CD4-positive, alpha-beta T cell treated with Interferon alpha-2 for 1 hour (primary cell): ENCODE measurements at places on chromosomes 16 and 17.

- no peak for DNase-seq
These were observed 459.9 kb upstream of the MAF start for GRCh38 chr16:80060470-80060869.

DNA sequence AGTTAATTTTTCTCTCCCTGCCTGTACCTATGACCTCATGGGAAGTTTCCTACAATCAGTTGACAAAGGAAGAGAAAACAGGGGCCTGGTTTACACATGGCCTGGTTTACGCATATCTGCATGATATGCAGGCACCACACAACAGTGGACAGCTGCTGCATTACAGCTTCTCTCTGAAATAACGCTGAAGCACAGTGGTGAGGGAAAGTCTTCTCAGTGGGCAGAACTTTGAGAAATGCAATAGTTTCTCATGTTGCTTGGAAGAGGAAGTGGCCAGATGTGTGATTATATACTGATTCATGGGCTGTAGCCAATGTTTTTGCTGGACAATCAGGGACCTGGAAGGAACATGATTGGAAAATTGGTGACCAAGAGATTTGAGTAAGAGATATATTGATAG, 324.1 kb upstream of the GOT2 start:
- DNase-seq: no peak

- no peak for DNase-seq
These were observed 26.4 kb downstream of the ARHGAP17 start for GRCh38 chr16:24988593-24989338.

- peak; percentile 57 for DNase-seq
These were observed 737 bp downstream of the DHRS13 start for GRCh38 chr17:28901866-28902818.

DNA sequence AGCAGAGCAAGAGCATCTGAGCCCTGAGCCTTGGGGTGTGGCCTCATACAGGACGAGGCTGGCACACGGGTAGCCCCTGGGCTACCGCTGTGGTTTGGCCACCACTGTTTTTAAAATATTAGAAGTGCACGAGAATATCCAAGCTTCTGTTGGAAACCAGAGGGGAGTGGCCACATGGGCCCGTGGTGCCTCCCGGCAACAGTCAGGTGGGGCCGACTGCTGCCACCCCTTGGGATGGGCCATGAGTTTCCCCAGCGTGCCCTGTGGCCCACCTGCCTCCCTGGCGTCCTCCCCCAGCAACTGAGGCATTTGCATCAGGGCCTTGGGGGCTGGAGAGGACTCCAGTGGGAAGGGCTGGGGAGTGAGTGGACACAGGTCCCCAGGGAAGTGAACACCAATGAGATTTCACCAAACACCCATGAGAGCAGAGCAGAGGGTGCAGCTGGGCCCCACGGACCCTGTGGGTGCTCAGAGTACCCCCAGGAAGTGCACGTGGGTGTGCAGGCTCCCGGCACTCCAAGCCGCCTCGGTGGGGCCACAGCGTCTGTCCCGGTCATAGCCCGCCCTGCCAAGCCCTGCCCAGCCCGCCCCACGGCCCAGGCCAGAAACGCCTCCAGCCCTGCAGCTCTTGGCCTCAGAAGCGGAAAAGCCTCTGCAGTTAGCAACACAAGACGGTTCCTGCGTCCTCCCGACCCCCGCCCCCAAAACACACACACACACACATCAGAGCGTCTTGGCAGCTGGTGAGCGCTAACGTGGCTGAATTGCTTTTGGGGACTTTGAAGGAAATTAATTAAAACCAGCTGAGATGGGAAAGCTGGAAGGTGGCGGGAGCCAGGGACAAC, 22.7 kb downstream of the ZNF469 start:
- DNase-seq: no peak

DNA sequence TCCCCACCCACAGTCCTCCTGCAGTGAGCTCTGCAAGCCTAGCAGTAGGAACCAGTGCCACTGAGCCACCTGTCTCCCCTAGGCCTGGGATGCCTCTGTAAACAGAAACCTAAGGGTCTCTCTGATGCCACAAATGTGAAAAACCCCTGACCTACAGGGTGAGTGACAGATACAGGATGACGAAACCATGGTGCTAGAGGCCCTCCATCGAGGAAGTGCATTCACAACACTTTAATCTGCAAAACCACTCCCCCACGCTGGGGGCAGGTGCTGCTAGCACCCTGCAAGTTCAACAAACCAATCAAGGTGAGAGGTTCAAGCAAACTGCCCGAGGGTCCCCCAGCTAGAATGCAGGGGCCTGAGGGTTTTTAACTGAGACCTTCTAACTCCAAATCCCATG, 59.5 kb downstream of the CDYL2 start:
- DNase-seq: no peak

DNA sequence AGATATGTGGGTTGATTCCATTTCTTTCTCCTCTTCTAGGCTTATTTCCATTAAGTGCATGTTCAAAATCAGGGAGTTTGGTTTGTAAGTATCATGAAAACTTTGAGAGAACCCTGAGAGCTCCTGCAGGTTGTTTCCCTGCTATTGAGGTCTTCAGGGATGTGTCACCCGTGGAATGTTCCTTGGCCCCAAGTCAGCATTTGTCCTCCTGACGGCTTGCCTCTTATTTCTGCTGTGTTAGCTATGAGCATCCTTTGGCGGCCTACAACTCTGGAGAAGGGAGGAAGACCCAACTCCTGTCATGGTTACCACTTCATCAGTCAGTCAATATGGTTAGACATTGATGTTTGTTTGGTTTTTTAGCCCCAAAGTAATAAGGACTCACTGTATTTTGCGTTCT, 180.8 kb downstream of the FTO start:
- DNase-seq: no peak

GRCh38 chr17:65058593-65058992, 2.1 kb upstream of the GNA13 start:
- DNase-seq: no peak

- DNase-seq: no peak
These were observed 3.0 kb downstream of the EVPLL start for GRCh38 chr17:18380471-18381157.

GRCh38 chr17:74892974-74893911, at the start of gene FADS6:
TSS of gene FADS6 (minus strand) at chr17:74893633. CDS start at chr17:74893595, 38 bp downstream.
- no peak for DNase-seq

GRCh38 chr17:7915611-7916384, at the start of gene RNF227:
TSS of gene RNF227 (minus strand) at chr17:7916289. CDS start at chr17:7916195, 94 bp downstream.
- peak; percentile 86 for DNase-seq

GRCh38 chr16:72131036-72131435, 37.4 kb downstream of the DHX38 start:
- no peak for DNase-seq

DNA sequence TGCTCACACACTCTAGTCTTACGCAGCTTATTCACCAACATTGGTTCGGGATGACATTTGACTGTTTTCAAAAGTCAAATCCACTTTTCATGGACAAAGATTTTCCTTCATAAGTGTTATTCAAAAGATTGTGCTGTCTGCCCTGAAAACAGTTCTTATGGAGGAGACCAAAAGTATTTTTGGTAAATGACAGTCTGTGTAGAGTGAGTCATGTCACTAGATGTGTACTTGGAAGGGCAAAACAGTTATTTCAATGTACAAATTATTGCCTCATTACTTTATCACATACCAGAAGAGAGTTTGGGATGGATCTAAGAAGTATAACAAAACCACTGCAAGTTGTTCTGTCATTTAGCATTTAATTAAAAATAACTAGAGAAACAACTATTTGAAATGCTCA, 265.6 kb downstream of the CDH13 start:
- no peak for DNase-seq

DNA sequence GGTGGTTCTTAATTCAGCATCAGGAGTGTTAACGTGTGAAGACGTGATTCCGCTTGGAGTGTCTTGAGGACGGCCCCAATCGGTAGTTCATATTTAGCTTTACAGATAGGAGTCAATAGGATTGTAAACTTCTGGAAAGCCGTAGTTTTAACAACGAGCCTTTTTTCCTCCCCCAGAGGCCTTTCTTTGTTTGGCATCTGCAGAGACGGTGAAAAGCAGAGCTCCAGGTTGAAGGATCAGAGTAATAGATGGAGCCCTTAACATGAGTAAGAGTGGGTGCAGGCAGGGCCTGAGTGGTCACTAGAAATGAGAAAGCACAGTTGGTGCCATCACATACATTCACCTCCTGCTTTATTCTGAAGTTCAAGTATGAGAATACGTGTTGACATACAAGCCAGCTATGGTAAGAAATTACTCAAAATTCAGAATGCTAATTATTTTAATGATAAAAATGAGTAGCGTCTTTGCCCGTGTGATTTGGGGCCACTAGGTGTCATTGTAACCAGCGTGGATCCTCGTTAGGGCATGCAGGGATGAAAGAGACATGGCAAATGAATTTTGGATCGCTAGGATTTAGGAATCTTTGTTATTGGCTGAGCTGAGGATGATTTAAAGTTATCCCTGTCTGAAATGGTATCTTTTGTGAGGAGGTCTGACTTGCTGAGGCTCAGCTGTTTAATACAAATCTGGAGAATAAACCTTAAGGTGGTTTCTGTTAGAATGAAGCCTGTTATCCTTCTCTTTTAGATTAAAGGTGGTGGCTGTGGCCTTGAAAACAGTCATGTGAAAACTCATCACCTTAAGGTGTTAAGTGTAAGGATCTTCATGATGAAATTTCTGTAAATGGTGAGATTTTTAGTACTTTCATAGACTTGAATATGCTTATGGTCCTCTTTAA, 18.6 kb downstream of the PRCD start:
- DNase-seq: peak; percentile 50
